Chondrocyte (in vitro differentiated cells): ENCODE measurements at places on chromosomes 4 and X. TPM values are rescaled to one million over a fixed set of nuclear protein-coding genes. Genes with fewer than 3 reads are reported as not detected.

Gene IL2RG
- total RNA-seq = not detected in 3 replicates

Gene AMTN
- total RNA-seq = not detected in 3 replicates

Gene PRR32
- not detected in 3 replicates for total RNA-seq

Gene GPM6B
- 6.4 to 31.7 TPM (median 28.8 TPM) in 3 replicates for total RNA-seq

Gene ARHGAP36
- not detected in 3 replicates for total RNA-seq

Gene CSN2
- total RNA-seq = not detected in 3 replicates

Gene ZFYVE28
- 1.3 to 3.3 TPM (median 2.8 TPM) in 3 replicates for total RNA-seq

Gene TBC1D9
- 40.5 to 46.5 TPM (median 42.0 TPM) in 3 replicates for total RNA-seq

DNA sequence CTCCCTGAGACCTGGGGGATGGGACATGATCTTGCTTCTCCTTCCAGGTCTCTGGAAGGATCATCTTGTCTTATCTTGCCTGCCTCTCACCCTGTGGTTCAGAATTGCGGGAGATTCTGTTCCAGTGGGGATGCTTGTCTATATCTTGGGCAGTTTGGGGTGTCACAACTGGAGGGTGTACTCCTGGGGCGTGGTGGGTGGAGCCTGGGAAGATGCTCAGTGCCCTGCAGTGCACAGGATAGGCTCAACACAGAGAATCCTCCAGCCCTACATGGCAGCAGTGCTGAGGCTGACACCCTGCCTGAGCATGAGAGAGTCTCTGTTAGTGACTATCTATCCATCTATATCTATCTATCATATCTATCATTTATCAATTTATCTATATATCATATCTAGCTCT is 7.7 kb downstream of the P2RY8 start:
- peak; percentile 27 for DNase-seq

DNA sequence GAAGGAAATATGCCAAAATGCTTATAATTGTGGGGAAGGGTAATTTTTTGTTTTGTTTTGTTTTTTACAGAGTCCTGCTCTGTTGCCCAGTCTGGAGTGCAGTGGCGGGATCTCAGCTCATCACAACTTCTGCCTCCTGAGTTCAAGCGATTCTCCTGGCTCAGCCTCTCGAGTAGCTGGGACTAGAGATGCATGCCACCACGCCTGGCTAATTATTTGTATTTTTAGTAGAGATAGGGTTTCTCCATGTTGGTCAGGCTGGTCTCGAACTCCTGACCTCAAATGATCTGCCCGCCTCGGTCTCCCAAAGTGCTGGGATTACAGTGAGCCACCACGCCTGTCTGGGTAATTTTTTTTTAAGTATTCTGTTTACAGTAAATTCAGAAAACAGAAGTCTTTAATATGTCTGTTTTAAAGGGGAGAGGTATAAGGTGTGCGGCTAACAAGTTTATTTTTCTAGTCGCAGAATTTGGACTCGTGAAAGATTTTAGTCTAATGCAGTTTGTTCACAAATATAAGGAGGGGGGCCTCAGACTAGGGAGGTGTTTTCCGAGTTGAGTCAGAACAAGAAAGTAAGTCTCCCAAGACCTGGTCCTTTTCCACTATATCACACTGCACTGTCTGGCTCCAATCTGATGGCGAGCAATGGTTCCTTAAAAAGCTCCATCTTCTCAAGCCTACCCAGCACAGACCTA is 1.5 kb downstream of the ACSL1 start:
- DNase-seq = no peak

GRCh38 chr4:156018383-156018782 is 64.7 kb upstream of the CTSO start:
- no peak for DNase-seq

DNA sequence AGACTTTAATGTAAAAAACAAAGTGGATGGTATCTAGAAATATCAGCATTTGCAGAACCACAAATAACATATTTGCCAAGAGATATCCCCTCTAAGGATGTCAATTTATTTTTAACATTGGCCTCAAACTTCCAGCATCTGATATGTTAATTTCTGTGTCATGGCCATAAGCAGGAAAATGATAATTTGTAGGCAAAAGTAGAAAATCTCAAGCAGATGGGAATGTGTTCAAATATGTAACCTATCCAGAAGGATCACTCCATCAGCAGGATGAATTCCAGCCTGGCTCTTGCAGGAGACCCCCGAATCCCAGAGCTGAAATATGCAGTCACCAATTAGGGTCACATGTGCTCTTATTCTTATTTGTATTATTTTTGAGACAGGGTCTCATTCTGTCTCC is 55.4 kb upstream of the PRKX start:
- no peak for DNase-seq

- no peak for DNase-seq
Observed at GRCh38 chr4:147498031-147498660, 17.2 kb downstream of the EDNRA start.

- no peak for DNase-seq
Observed at GRCh38 chrX:151370906-151371305, 26.1 kb upstream of the VMA21 start.

- DNase-seq = no peak
Observed at GRCh38 chr4:170589597-170590191, 499.9 kb upstream of the AADAT start.

GRCh38 chr4:131159261-131159660 is 1989.8 kb upstream of the PCDH10 start:
- no peak for DNase-seq

DNA sequence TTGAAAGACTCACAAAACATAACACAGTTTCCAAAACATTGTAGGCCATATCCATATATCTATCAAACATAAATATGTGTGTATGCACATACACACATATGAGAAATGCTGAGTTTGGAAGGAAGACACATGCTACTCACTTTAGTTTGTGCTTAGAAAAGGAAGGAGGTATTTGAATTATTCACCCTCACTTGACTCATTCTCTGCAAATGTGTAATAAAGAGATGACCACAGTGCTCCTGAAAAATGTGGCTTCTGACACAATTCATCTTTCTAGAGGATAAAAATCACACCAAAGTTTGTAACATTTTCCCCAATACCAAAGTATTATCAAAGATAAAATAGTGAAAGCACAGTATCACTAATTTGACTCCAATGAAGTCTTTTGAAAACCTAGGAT is 950.1 kb downstream of the FAT4 start:
- no peak for DNase-seq

- no peak for DNase-seq
Observed at GRCh38 chr4:143307531-143307930, 29.1 kb upstream of the GAB1 start.

DNA sequence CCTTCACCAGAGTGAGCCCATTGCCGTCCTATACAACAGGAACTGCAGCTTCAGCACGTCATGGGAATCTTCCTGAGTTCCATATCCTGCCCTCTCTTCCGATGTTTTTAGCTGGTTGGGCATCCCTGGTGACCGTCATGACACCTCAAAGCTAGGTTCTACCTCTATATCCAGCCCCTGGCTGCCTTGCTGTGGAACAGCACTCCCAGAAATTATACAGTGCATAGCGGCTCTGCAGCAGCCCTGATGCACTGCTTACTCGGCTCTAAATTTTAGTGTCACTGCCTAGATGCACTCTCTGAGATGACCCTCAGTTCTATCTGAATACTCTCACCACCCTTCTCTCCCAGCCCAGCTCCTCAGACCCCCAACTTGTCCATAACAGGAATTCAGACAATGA is 44.3 kb downstream of the ARHGEF38 start:
- no peak for DNase-seq

- no peak for DNase-seq
Observed at GRCh38 chrX:83469551-83469950, 38.5 kb upstream of the POU3F4 start.

GRCh38 chr4:86013621-86014020 is 346.2 kb downstream of the MAPK10 start:
- DNase-seq = no peak

GRCh38 chrX:68098431-68098830 is 334.9 kb downstream of the OPHN1 start:
- DNase-seq = no peak

DNA sequence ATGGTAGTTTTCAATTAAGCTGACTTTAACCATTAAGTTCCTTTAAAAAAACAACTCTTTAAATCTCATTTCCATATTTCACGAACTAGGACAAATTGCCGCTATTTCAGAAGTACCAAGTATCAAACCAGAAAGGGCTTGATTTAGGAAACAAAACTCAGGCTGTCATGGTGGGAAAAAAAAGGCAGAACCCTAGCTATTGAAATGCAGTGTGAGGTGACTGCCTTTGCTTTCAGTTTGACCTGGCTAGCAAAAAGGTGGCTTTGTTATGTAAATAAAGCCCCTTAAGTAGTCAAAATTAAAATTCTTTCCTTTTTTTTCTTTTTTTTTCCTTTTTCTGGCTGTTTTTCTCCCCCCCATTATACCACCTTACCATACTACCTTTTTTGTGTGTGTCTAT is 40.6 kb upstream of the CYP2U1 start:
- DNase-seq = no peak

GRCh38 chr4:12139296-12139695 is 710.6 kb upstream of the HS3ST1 start:
- DNase-seq = no peak

DNA sequence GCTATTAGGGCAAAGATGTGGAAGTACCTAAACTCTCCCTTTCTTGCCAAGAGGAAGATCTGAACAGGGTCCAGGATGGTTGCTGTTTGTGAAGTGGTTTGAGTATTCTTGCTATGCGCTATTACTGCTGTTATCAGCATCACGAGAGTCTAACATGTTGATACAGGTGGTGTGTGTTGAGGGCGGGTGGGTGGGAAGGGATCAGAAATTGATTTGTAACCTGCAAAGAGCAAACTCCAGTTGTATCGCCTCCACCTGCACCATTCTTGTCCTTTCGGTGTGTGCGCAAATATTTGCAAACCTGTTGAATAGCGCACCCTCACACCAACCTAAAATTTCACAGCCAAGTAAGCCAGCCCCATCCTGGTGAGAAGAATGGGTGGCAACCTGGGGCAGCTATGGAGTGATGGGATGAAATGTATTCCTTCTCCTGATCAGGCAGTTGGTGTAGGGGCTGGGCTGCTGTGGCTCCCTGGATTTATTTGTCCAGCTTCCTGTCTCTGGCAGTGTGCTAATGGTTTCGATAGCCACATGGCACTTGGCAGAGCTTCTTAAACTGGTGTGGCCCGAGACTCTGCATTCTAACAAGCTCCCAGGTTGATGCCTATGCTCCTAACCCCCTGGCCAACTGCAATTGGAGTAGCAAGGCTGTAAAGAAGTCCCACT is 102.6 kb upstream of the SCML1 start:
- DNase-seq = no peak
